Activated CD4-positive, alpha-beta T cell treated with anti-CD3 and anti-CD28 coated beads for 36 hours (primary cell): ENCODE measurements at places on chromosomes 3 and 15.
A peak's percentile ranks its signal among the peaks of the same experiment; 100 is the strongest.

DNA sequence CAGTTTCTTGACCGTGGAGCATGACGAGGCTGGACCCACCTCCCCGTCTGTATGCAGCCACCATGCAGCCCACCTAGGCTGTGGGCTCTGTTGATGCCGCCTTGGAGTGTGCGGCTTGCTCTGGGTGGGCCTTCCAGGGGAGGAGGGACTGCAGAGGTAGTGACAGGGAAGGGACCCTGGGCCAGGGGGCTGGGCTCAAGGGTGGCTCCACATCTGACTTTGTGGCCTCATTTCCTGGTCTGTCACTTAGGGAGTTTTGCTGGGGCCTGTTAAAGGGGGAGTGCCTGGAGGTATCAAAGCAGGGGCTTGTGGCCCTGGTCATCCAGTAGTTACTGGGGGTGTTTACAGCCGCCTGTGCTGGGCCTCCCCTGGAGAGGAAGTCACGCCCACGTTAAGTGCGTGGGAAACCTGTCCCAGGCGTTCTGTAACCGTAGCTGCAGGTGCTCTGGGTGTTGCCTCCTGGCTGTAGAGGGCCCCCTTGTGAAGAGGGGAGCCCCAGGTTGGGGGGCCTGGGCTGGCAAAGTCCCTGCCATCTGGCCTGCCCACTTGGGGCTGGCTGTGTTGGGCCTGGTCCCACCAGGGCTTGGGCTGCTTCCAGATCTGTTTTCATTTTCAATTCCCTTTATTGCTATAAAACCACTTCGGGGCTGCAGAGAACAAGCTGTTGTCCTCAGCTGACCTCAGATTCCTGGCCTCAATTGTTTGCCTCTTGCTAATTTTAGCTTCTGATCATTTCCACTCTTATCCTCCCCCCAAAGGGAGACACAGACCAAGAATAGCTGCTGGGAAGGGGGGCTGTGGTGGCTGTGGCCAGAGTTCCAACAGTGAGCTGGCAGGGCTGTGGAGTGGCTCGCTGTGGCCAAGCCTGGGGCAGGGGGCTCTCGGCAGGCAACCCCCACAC, 26.5 kb downstream of the KLF13 start:
- peak; percentile 74 for DNase-seq

GRCh38 chr3:133991209-133991608, 38.5 kb downstream of the SLCO2A1 start:
- no peak for DNase-seq

GRCh38 chr3:176971613-176972174, 225.6 kb downstream of the TBL1XR1 start:
- peak; percentile 15 for DNase-seq

DNA sequence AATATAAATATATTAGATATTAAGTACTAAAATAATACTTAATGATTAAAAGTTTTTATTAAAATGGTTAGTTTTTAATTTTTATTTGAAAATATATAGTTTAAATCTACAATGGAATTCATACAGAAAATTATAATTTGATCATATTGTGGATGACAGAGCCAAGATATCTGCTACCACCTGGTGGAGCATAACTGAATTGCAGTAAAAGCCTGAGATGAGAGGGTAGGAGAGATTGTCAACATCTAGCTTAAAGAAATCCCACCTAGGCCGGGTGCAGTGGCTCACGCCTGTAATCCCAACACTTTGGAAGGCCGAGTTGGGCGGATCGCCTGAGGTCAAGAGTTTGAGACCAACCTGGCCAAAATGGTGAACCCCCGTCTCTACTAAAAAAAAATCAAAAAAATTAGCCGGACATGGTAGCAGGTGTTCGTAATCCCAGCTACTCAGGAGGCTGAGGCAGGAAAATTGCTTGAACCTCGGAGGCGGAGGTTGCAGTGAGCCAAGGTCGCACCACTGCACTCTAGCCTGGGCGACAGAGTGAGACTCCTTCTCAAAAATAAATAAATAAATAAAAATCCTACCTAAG, 25.1 kb upstream of the CSTA start:
- peak; percentile 53 for DNase-seq

- no peak for DNase-seq
Measured at GRCh38 chr3:56616478-56617006, 59.6 kb downstream of the CCDC66 start.

DNA sequence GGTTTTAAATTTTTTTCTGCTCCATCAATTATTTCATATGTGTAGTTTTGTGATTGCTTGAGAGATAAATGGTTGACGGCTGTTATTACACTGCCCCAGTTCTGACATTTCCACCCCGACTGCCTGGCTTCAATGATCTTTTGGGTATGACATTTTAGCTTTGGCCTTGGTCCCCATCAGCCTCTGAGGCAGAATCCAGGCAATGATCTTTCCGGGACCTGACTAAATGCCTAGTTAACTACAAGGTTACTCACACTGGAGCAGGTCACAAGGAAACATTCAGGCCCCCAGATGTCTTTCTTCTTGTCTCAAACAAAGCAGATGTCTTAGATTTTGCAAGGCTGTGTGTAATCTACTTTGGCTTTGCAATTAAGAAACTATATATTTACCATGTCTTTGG, 61.1 kb upstream of the TMCO5A start:
- DNase-seq = no peak

DNA sequence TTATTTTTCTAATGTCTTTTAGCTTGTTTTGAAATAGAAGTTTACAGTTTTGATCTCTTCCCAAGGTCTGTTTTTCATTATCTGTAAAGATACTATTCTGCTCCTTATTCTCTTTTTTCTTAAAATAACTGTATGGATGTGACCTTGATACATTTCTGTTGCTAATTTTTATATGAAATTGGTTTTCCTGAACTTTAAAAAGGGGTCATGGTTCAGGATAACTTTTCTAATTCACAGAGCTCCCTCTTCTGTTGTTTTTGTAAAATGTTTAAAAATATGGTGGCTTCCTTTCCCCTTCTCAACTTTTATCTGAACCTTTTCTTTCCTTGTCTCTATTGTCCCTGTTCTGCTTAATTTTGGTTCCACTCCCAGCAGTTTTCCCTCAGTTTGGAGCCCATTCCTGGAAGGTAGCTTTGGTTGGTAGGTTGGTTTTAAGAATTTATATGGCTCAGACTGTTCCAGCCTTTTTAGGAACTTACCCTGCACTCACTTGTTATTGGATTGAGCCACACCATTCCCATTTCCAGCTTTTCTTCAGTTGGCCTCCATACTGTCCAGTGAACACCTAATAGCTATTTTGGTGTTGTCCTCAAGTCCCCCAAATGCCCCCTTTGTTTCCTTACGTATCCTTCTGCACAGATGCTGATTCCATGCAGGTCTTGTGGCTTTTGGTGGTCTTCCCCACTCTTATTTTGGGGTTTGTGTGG, 70.3 kb downstream of the SLMAP start:
- DNase-seq = no peak

DNA sequence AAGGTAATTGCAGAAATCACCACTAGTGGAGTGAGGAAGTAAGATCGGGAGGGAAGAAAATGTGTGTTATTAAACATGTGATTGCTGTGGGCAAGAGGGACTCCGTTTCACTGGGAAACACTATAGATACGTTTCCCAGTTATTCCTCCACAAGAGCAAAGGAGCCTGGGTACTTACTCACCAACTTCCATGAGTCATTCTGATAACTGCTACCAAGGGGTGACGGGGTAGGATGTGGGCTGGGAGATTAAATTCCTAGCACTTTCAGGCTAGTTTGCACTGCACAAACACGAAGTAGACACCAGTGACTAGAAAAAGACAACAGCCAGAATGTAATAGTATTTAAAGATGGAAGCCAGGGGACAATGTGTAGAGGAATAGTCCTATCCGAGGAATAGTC, 812.9 kb upstream of the CFAP20DC start:
- DNase-seq = no peak

- DNase-seq = no peak
Measured at GRCh38 chr3:113514265-113514769, 639 bp downstream of the SPICE1 start.

- peak; percentile 94 for DNase-seq
Measured at GRCh38 chr3:112676659-112677234, 35.8 kb upstream of the CCDC80 start.

- no peak for DNase-seq
Measured at GRCh38 chr3:49591615-49592014, 37.3 kb downstream of the BSN start.

- DNase-seq = no peak
Measured at GRCh38 chr3:137471130-137471529, 293.0 kb upstream of the SOX14 start.

- DNase-seq = no peak
Measured at GRCh38 chr15:95644100-95644875, 686.2 kb upstream of the NR2F2 start.

DNA sequence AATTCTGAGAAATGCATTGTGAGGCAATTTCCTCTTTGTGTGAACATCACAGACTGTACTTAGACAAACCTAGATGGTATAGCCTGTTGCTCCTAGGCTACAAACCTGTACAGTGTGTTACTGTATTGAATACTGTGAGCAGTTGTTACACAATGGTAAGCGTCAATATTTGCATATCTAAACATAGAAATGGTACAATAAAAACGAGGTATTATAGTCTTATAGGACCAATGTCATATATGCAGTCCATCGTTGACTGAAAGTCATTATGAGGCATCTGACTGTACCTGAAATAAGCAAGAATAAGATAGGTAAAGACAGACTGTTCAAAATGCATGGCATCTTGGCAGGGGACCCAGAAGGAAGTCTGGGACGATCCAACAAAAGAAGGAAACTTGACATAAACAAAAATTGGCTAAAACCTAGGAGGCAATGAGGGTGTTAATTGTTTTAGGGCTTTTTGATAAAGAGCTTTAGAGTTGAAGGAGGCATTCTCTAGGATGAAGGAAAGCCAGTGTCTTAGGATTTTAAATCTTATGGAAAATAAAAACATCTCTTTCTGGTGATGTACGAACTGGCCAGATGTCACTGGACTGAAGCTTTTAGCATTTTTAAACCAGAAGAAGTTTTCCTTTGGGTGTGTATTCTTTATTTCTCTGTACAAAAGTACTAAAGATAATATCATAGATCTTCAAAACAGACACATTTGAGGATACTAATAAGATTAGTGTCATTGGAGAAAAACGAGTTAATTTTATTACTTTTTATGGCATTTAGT, 9.2 kb upstream of the SPRED1 start:
- no peak for DNase-seq
